ENCODE measurements at places on chromosomes 3 and 15.

- DNase-seq, result no peak
These were observed 122.3 kb upstream of the PTPRG start for GRCh38 chr3:61439122-61439458.

- DNase-seq, result no peak
These were observed 359.8 kb downstream of the C3orf38 start for GRCh38 chr3:88509582-88509981.

DNA sequence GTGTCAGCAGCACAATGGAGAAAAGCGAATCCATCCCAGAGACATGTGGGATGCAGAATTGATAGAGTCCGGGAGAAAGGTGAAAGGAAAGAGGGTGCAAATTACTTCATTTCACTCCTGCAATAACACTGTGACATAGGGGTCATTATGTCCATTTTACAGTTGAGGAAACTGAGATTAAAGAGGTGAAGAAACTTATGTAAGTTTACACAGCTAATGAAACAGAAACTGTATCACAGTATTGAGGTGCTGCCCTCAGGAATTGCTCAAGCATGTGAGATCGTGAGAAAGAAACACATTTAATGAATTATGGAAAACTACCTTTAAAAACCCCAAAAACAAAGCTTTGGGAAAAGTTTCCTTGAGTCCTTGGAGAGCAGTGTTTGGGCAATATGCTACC is 103.6 kb upstream of the PFN2 start:
- no peak for DNase-seq

DNA sequence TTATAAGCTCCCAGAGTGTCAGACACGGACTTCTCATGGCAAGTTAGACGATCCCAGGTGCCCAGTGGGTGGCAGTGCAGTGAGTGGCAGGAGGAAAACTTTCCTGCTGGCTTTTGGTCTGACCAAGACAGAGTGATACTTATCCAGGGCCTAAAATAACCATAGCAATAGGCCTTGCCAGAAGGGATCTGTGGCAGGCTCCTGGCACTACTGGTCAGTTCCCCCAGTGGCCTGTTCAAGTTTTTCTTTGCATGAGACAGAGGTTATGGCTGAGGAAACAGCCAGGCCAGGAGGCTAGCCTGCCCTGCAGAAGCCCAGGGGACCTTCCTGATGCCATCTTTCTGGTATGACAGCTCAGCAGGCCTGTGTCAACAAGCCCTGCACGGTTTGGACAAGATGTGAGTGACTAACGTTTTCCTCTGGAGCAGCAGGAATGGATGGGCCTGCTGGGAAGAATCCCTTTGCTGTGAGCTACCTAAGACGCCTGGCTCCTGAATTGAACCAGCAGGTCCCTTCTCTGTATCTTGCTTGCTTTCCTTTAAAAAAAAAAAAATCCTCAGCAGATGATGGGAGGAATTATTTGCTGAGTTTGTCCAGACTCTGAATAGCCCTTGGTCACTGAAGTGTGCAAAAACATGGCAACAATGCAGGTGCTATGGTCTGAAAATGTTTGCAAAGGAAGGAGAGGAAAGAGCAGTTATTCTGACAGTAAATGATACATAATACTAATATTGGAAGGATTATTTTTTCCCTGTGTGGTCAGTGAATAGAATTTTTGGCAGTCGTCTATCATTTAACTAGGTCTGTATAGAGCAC is 18.0 kb downstream of the SCG5 start:
- no peak for DNase-seq

DNA sequence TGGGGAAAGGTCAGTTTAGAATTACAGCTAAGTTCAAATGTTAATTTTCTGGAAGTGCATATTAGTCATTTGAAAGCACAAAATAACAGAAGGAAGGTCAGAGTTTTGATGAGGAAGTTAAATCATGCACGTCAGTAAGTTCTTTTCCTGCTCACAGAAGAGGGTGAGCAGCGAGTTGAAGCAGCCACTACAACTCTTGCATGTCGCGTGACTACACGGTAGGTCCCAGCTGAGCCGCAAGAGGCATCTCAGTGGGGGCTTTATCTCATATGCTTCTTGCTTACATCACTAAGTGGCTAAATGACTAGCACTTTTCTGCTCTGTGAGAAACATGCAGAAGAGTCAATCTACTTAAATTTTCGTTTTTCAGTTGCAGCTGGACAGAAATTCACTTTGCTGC is 21.3 kb upstream of the SEC62 start:
- DNase-seq, result no peak

- no peak for DNase-seq
These were observed 197.5 kb downstream of the EPHB1 start for GRCh38 chr3:134992586-134992985.

DNA sequence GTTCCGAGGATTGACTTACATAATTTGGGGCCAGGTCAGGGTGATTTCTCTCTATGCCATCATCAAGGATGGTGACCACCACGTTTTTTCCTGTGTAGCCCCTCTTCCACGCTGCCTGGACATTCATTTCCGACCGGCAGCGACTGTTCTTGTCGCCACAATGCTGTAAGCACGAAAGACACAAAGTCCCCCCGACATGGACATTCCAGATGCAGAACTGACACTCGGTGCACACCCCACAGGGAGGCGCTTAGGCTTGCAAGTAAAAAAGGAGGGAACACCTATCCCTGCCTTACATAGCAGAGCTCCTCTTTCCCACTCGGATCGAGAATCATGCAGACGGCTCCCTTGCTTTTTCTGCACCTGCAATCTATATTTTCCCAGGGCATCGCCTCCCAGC is 58.2 kb downstream of the PCSK6 start:
- DNase-seq, result no peak

GRCh38 chr3:24264011-24264410 is 230.6 kb downstream of the THRB start:
- no peak for DNase-seq

GRCh38 chr3:46027736-46028397 is 584 bp upstream of the XCR1 start:
- no peak for DNase-seq

DNA sequence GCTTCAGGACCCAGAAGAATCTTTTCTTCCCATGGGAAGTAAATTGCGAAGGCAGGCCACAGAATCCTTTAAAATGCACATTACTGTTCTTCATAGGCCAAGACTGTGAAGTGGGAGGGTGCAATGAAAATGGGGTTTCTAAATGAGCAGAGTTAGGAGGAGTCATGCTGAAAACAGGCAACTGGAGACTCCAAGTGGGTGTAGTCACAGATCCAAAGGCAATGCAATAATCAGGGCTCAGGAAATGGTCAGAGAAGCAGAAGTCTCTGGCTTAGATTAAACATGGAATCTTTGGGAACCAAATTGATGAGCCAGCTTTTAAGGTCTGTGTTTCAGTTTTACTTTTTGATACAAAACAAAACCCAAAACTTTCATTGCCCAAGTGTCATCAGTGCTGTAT is 37.6 kb downstream of the HHLA2 start:
- no peak for DNase-seq

DNA sequence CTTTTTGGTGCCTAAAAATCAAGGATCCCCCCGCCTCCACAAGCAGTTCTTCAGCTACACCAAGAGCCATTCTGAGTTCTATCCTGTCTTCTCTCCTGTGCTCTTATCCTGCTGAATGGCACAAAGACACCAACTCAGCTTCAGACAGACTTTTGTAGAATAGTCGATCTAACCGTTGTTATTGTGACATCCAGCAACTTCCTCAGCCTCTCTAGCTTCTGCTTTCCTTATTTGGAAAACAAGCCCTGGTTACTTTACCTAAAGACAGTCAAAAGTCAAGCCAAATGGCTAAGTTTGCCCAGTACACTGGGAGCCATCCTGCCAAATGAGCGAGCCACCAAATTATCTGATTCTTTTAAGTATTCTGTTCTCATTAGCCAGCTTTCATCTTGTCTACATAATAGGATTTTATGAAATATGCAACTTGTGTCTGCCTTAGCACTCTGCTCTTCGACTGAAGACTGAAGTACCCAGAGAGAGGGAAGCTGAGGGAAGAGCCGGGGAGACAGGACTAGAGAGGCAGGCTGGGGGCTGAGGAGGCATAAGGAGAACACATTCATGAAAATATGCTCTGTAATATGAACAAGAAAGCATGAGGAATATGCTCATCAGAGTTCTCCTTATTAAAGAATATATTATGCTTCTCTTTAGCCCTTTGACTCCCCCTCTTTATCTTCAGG is 35.1 kb downstream of the LYZL4 start:
- no peak for DNase-seq

DNA sequence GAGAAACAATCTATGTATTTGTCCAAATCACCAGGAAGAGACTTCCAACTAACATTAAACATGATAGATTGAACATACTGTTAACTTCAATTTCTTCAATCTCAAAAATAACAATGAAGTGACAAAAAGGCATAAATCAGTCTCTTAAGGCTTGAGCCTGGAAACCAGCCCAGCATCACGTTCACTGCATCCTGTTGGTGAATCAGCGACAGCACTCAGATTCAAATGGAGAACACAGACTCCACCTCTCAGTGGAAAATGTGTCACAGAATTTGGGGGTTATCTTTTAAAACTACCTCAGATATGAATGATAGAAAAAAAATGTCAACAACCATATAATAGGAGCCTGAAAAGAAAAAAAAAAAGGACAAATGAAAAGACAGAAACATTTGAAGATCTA is 212.0 kb downstream of the MINAR1 start:
- no peak for DNase-seq

DNA sequence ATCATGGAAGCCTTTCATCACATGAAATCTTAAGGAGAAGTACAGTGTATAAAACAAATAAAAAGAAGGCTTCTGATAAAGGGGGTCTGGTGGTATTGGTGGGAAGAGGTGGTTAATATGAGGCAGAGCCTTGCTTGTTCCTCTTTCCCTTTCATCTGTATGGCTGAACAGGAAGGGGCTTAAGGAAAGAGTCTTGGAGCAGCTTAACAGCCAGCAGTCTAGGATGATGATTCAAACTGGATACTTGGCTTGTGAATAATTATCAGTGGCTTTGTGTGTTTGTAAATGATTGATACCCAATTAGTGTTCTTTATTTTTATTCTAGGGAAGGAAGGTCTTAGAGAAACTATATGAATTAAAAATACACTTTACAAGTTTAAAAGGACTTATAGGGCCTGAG is 29.1 kb upstream of the TCAIM start:
- DNase-seq, result no peak

DNA sequence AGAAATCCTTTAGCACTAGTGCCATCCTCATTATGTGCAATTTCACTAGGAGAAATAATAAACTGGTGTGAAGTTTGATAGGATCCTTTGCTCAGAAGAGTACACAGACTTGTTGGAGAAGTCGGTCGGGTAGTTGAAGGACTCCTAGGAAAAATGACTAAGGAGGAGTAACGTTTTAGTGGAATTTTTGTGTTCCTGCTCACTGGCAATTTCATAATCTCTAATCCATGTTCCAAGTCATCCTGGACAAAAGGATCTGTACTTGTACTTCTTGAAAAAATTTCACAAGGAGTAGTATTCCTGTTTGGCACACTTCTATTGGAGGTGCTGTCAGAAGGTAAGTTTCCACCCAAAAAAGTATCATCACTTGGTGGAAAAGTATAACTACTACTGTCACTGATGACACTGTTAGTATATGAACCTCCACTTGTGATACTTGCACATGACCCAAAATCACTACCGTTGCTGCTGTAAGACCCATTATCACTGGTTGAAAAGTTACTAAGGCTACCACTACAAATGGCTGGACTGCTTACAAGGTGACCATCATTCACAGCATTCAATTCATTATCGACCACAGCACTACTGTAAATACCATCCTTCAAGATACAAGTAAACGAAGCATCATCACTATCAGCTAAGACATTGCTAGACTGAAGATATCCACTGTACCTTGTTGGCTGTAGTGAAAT is 77.4 kb downstream of the NEDD4 start:
- DNase-seq, result no peak

- DNase-seq, result no peak
These were observed 13.4 kb downstream of the UBP1 start for GRCh38 chr3:33426630-33427317.

GRCh38 chr15:46938169-46938568 is 779.1 kb upstream of the SEMA6D start:
- no peak for DNase-seq

DNA sequence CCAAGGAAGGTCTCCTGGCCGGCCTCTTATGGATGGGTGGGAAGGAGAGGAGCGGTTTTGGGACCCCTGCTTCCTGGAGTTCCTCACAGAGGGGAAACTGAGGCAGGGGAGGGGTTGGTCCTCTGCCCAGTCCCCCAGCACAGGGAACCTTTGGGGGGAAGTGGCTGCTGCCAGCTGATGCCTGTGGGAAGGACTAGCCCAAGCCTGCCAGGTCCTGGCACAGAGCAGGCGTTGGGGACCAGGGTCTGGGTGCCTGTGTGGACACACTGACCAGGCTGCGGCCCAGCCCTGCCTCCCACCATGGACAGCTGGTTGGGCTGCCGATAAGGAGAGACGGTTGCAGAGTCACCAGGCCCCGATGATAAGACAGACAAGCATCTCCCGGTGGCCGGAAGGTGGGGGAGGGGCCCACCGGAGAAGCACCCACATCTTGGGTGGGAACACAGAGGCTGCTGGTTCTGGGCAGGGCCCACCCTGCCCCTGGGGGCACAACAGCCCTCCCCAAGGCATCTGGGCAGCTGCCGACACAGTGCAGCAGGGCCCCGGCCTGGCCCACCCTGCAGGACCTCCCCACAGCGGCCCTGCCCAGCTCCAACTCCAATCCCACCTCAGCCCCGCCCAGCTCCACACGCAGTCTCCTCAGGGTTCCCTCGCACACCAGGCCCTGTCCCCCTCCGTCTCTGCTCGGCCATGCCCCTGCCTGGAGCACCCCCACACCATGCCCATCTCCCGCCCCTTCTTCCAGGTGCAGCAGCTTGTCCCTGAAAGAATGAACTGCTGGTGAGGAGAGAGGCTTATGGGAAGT is 50.7 kb downstream of the DNAJB8 start:
- DNase-seq, result no peak

GRCh38 chr15:101044625-101045235 is 125.6 kb downstream of the LRRK1 start:
- no peak for DNase-seq

DNA sequence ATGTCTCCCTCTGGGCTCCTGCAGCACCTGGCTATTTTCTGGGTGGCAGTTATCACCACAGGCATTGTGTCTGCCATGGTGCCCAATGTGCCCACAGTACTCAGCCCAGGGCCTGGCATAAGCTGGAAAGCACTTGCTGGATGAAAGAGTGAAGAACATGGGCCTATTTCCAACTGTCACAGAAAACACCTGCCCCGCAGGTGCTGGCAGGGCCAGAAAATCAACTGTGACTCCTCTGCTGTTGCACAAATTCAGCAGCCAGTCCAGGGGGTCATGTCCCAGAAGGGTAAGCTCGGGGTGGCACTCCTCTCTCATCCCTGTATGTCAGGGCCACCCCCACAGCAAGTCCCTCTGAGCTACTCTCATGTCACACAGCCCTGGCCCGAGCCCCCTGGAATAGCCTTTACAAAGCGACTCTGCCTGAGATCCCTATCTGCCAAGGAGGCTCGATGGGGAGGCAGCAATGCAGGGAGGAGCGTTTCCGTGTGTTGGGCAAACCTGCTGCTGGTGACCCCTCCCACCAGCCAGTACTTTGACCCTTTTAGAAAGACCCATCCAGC is 16.9 kb downstream of the ITIH3 start:
- no peak for DNase-seq

GRCh38 chr15:42955518-42955917 is 34.9 kb upstream of the TTBK2 start:
- DNase-seq, result no peak

Data from Right ventricle myocardium superior (tissue), 1 donor.